ENCODE measurements at places on chromosomes 11 and 22.
A peak's percentile ranks its signal among the peaks of the same experiment; 100 is the strongest.

- DNase-seq, result no peak
These were observed 478.5 kb upstream of the CCDC90B start for GRCh38 chr11:83764643-83765042.

DNA sequence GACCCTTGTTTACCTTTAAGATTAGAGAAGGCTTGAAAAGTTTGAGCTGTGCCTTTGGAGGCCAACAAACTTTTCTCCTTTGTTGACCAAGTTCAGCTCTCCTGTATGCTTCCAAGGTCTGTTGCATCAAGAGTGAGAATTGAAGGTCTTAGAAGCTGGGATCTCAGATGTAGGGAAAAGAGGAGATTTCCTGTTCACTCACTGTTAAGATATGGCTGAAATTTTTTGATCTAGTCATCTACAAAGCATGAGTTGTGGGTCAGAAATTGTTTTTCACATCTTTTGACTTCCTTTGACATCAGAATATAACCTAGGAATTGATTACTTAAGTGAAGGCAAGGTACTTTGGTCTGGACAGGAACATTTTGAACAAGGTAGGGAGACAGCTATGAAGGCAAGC is 12.1 kb downstream of the OR51B4 start:
- no peak for DNase-seq

- DNase-seq, result no peak
These were observed 67.7 kb downstream of the APOL5 start for GRCh38 chr22:35785181-35785923.

DNA sequence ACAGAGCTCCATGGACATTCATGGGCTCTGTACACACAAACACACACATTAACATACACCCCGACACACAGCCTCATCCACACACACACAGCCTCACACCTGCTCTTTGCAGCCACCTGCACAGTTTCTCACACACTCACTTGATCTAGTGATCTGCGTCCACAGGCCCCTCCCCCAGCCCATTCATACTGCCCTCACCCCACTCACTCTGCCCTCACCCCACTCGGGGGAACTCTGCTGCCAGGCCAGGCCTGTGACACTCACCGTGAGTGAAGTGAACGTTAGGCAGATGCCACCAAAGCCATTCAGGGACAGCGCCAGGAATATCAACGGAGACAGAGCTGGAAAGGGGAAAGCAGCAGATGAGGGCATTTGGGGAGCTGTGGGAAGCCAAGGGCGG is 15.0 kb downstream of the SLC43A1 start:
- DNase-seq, result no peak

DNA sequence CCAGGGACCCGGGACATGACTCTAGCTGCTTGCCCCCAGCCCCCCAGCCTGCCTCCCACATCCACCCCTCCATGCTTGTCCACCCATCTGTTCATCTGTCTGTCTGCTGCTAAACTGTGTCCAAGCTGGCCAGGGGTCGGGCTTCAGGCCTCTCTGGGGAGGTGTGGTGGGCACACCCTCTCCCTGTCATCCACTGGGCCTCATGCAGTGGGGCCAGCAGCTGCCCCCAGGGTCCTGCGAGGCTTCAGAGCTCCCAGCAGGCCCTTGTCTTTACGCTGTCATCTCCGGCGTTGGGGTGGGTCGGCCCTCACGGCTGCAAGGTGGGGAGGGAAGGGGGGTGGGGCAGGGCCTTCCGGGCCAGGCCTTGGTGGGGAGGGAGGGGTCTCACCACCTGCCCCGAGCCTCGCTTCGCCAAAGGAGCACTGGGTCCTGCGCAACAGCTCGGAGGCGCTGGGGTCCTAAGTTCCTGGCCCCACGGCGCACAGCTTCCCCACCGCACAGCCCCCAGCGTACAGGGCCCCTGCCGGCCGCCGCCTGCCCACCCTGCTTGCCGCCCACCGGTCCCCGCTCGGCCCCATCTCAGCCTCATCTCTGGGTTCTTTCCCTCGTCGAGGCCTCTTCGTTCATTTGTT is 26.7 kb downstream of the MOB2 start:
- DNase-seq, result no peak

GRCh38 chr11:63961608-63962412 is 12.6 kb upstream of the COX8A start:
- DNase-seq, result peak; percentile 46

DNA sequence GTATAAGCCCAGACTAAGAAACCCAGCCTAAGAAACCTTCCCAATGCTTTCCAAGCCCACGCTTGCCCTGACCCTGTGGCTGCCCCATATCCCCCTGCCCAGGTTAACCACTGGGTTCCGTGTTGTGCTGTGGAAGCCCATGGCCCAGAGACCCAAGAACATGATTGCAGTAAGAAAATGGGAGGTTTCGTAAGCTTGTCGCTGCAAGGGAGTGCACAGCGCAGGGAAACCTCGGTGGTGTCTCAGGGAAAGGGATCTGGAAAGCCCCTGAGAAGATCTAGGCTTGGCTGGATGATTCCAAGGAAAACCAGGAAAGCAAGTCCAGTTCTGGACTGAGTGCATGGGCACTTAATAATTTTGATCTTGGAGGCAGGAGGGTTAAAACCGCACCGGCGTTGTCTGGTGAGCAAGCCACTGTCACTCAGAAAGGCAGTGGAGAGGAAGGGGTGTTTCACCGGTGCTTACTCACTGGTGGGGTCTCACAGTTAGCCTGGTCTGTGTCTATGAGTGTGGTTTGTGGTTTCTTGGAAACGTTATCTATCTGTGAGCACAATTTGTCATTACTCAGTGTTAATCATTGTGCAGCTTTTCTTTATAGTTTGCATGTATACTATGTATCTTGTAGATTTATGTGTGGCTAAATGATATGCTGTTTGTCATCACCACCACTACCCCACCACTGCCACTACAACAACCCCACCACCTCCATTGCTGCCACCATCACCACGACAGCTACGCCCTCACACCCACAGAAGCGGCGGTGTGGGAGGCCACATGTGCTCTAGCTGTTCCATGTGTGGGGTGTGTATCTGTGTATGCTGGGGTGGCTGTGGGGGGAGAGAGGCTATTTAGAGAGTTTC is 53.3 kb upstream of the PRDM11 start:
- DNase-seq, result peak; percentile 46

- no peak for DNase-seq
These were observed 37.3 kb upstream of the TECTA start for GRCh38 chr11:121063728-121064127.

DNA sequence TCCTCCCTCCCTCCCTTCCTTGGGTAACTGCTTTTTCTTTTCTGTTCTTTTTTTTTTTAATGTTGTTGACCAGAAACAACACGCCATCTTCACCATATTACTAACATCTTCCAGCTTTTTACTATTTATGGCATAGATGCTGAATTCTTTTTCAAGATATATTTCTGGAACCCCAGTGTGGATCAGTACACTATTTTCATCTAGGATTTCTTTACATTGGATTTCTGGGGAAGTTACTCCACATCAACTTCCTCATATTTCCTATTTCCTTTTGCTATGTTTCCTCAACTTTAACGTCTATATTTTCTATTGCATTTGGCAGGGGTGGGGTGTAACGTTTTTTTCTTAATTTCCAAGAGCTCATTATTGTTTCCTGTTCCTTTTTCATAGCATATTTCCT is 7.0 kb downstream of the PGM2L1 start:
- no peak for DNase-seq

DNA sequence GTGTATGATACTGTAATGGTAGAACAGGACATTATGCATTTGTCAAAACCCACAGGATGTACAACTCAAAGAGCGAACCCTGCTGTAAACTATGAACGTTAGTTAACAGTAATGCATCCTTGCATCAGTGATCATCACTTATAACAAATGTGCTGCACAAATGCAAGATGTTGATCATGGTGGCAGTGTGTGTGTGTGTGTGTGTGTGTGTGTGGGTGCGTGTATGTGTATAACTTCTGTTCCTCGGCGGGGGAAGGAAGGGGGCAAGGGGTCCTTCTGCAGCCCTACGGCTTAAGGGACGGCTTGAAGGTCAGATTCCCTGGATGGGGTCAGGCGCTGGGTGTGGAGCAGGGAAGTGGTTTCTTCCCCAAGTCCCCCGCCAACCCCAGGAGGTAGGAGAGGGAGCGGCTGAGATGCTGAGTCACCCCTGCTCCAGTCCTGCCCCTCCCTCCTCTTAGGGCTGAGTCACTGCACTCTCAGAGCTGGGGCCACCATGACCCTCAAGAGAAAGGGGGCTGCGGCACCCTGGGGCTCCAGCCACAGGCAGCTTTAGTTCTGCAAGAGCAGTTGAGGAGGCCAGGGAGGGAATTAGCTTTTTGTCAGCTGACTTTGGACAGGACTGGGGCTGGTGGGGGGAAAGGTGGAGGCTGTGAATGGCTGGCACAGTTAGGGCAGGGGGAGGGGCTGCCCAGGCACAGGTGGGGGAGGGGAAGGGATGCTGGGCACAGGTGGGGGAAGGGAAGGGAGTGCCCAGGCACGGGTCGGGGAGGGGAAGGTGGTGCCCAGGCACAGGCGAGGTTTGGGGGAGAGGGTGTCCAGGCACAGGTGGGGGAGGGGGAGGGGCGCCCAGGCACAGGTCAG is 8.8 kb upstream of the CTSD start:
- peak; percentile 37 for DNase-seq

- no peak for DNase-seq
These were observed 468.2 kb downstream of the MIAT start for GRCh38 chr22:27125539-27125938.

GRCh38 chr11:102177126-102177525 is 66.9 kb downstream of the YAP1 start:
- DNase-seq, result no peak

DNA sequence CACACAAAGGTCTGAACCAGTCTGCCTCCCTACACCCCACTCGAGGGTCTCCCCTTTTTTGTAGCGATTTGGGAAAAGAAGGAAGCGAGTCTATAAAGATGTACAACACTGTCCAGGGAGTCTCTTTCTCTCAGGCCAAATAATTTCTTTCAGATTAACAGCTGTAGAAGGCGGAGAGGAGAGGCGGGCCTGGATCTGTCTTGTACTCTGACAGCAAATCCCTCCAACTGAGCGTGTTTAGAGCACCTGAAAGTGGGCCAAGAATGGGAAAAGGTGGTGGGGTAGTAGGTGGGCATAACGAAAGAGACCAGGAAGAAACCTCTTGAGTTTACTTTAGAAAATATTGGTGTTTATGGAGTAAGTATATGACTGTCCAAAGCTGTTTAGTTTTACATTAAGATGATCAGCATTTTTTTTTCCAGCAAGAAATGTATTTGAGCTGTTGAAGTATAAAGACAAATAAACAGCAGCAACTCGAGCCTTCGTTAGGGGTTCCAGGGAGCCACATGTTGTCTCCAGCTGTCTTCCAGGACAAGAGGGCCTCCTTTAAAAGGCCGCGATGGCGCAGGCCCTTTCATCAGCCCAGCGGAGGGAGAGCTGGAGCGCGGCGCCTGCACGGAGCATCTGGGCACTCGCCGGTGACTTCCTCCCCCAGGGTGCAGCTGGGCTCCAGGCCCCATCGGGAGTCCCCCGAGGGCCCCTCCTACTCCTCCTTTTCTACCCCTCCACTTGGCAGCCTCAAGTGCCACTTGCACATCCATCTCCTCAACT is 34.9 kb downstream of the SCUBE1 start:
- no peak for DNase-seq

- no peak for DNase-seq
These were observed 143.3 kb upstream of the THY1 start for GRCh38 chr11:119566319-119566718.

- no peak for DNase-seq
These were observed 4.7 kb upstream of the PELI3 start for GRCh38 chr11:66462010-66462409.

DNA sequence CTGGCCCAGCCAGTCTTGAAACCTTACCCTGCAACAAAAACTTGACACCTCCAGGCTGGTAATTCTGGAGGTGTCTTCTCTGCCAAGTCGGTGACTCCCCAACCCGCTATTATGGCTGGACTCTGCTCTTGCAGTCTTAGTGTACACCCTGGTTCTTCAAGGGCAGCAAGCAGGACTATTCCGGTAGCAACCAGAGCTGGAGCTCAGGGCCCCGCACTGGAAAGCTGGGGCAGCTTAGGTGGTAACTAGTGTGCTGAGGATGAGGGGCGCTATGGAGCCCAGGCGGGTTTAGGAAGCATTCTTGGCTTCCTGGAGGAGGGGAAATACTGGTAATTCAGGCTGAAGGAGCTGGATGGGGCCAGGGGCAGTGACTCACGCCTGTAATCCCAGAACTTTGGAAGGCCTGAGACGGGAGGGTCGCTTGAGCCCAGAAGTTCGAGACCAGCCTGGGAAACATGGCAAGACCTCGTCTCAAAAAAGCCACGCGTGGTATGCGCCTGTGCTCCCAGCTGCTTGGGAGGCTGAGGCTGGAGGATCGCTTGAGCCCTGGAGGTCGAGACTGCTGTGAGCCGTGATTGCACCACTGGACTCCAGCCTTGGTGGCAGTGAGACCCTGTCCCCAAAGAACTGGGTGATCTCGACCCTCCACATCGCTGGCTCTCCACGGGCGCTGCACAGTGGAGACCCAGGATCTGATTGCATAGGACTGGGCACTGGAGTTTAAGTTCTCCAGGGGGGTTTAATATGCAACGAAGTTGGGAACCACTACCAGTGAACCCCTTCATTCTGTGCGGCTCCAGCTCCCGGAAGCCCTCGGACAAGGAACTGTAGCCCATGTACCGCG is 10.6 kb upstream of the AIFM3 start:
- no peak for DNase-seq

DNA sequence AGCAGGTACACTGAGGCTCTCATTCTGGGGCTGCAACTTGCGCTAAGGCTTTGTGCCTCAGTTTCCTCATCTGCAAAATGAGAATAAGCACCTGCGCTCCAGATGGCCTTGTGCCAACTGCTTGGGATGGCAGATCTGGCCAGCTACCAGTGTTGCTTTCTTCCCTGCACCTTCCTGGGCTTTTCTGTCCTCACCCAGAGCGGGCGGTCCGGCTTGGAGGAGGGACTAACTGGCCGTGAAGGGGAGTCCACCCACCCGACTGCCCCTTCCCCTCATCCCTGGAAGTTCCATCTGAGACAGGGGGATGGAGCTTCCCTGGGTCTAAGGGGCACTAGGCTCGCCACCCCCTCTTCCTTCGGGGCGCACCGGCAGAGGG is 3.5 kb downstream of the SLC16A8 start:
- DNase-seq, result no peak

- no peak for DNase-seq
These were observed 44.9 kb upstream of the RBFOX2 start for GRCh38 chr22:36073476-36073875.

DNA sequence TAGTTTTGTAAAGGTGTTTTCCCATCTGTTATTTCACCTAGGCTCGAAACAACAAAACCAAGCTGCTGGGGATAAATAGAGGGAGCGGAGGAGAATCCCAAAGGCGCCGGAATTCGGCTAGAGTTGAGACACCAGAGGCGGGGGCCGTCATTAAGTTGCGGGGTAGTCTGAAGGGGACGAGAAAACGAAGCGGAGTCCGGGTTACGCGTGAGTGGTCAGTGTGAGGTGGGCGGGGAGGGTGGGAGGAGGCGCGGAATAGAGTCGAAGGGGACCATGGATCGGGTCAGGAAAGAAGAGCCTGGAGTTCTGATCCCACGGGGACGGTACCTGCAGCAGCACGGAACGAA is 361 bp downstream of the SRPRA start:
- DNase-seq, result no peak

- DNase-seq, result no peak
These were observed 197.8 kb downstream of the MN1 start for GRCh38 chr22:27603800-27604144.

GRCh38 chr11:102528618-102529017 is 1.9 kb downstream of the MMP7 start:
- DNase-seq, result no peak

All from CD4-positive, alpha-beta T cell treated with Interleukin-1 beta for 1 hour (primary cell).